Stimulated activated CD4-positive, alpha-beta T cell treated with anti-CD3 and anti-CD28 coated beads, TNF-alpha, amount 100 ng/mL, for 48 hours (primary cell): ENCODE measurements at places on chromosomes 7 and 10.
A peak's percentile ranks its signal among the peaks of the same experiment; 100 is the strongest.

GRCh38 chr10:81961451-81962184, 86.6 kb downstream of the NRG3 start:
- no peak for DNase-seq

DNA sequence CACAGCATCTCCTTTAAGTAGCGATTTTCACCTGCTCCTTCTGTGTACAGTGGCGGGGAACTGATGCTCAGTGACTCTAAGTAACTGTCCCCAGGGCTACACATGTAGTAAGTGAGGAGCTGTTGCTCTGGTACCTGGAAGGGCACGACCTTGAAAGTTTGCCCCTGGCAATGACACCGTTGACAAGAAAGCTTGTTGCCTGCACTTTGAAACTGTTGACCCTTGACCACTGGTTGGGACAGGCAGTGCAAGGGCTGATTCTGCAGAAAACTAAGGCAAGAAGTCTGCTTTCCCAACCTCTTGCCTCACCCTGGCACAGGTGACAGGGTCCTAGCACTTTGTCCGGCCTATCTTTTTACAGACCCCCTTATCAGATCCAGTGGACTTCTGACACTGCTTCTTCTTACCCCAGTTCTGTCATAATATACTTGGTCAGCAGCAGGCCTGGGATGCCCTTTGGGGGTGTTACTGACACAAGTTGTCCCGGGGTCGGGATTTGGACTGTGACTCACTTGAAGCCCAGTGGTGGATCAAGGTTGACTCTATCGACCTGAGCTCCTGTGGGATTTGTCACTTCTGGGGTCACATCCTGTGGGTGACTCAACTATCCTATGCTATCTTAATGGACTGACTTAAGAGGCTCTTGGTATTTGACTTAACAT, 5.8 kb downstream of the ACSL5 start:
- DNase-seq: no peak

DNA sequence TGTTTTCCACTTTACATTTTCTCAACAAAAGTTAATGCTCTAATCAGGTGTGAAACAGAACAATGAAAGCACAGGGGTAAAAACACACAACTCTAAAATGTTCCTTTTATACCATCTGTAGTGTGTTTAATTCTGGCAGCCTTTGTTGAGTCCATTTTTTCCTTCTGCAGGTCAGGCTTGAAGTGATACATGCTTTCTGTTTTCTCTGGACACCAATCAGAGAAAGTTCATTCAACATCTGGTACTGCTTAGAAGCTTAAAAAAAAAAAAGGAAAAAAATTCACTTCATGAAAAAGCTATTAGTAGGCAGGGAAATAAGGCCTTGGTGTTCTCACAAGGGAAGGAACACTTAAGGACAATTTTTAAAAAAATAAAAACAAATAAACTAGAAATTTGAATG, 231.3 kb upstream of the RHOBTB1 start:
- no peak for DNase-seq

GRCh38 chr10:127918572-127918971, 11.7 kb downstream of the PTPRE start:
- no peak for DNase-seq

DNA sequence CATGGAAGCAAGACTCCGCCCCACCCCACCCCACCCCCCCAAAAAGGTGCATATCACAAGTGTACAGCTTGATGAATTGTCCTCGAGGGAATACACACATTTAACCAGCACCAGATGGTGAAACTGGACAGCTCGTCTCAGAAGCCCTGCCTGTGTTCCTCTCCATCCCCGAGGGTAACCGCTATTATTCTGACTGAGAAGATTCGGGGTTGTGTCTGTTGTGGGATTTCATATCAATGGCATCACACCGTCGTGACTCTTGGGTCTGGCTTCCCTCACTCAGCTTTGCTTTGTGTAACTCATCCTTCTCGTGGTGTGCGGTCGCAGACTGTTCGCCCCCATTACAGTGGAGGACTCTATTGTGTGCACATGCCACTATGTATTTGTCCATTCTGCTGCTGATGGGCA, 18.9 kb downstream of the PODXL start:
- DNase-seq: no peak

GRCh38 chr10:132363921-132364593, 32.1 kb downstream of the LRRC27 start:
- DNase-seq: peak; percentile 32

GRCh38 chr7:157771-158625, 34.4 kb upstream of the FAM20C start:
- DNase-seq: no peak

- DNase-seq: no peak
Measured at GRCh38 chr10:78231939-78232338, 198.3 kb downstream of the RPS24 start.

DNA sequence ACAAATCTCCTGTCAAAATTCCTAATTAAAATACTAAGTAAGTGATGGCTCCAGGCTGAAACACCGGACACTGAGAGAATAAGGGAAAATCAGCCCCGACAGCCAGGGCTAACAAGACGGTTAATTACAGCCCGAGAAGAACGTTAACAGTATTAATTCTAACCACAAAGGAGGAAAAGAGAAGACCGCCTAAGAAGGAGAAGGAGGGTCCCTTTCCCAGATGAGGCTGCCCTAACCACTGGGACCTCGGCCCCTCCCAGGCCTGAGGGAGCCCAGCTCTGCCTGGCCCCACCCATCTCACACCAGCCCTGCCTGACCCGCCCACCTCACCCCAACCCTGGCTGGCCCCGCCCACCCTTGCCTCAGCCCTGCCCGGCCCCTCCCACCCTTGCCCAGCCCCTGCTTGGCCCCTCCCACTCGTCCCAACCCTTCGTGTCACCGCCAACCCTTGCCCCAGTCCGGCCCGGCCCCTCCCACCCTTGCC, 51.3 kb downstream of the PWWP2B start:
- peak; percentile 60 for DNase-seq

GRCh38 chr7:17085186-17085585, 203.4 kb upstream of the AGR3 start:
- DNase-seq: no peak

GRCh38 chr10:21048068-21048467, 151.0 kb upstream of the NEBL start:
- DNase-seq: no peak

GRCh38 chr7:95636140-95636940, 40.0 kb upstream of the PDK4 start:
- DNase-seq: no peak

DNA sequence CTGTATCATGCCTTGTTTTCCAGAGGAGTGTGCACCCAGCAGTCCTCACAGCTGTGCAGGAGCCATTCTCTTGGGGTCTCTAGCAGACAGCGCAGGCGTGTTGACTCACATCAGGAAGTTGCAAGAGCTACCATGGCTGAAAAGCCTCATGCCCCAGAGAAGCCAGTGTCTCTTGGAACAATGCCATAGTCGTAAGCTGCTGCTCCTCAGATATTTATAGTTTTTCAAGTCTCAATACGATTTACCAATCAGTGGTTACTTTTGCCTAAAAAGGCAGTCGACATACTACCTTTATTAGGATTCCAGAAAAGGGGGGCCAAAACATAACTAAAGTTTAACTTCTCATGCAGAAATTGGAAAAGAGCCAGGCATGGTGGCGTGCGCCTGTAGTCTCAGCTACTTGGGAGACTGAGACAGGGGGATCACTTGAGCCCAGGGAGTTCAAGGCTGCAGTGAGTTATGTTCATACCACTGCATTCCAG, 407.7 kb downstream of the PARD3 start:
- no peak for DNase-seq

GRCh38 chr7:143514487-143514886, 36.8 kb downstream of the TAS2R41 start:
- no peak for DNase-seq

DNA sequence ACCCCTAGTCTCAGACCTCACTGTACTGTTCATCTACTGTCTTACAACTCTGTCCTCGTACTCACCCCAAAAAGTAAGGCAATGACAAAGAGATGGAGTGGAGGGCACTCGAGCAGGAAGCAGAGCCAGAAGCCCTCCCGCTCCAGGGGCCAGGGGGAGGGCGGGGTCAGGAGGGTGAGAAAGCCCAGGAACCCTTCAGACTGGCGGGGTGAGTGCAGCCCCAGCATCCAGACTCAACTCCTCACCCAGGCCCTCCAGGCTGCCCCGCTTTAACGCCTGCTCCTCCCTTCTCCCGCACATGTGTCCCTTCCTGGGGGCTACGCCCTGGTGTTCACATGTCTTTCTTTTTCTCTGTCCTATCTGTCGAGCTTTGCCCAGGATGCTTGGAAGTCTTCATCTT, 66.1 kb downstream of the CALML3 start:
- no peak for DNase-seq

DNA sequence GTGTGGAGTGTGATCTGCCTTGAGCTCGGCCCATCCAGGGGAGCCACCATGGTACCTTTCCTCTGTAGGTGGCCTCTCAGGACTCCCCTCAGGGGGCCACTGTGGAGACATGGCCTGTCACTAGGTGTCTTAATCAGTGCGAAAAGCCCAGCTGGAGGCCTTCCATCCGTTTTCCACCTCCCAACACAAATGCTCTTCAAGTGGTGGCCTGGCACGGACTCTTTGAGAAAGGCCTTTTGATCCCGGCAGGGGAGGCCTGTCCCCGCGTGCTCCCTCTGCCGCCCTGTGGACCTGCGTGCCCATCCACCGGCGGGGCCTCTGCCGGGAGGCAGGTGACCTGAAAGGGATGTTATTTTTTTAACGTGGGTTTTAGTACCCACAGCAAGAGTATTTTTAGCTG, 149.5 kb downstream of the RGS10 start:
- DNase-seq: no peak

- no peak for DNase-seq
Measured at GRCh38 chr10:980468-981093, 7.7 kb upstream of the GTPBP4 start.

DNA sequence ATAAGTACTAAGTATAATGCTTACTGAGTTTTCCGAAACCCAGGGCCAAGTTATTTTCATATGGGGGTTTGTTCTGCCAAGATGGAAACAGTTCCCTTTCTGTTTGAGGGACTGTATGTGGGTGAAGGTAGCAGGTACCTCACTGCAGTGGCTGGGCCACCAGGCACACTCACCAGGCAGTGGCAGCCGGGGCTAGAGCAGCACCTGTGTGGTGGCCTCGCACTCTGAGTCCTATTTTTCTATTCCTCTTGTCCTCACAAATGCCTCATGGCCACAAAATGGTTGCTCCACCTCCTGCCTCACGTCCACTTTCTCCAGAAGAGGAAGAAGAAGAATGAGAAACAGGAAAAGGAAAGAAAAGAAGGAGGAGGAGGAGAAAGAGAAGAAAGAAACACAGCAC, 167.3 kb upstream of the SHH start:
- no peak for DNase-seq

GRCh38 chr10:79054203-79055099, 14.3 kb upstream of the ZMIZ1 start:
- no peak for DNase-seq

DNA sequence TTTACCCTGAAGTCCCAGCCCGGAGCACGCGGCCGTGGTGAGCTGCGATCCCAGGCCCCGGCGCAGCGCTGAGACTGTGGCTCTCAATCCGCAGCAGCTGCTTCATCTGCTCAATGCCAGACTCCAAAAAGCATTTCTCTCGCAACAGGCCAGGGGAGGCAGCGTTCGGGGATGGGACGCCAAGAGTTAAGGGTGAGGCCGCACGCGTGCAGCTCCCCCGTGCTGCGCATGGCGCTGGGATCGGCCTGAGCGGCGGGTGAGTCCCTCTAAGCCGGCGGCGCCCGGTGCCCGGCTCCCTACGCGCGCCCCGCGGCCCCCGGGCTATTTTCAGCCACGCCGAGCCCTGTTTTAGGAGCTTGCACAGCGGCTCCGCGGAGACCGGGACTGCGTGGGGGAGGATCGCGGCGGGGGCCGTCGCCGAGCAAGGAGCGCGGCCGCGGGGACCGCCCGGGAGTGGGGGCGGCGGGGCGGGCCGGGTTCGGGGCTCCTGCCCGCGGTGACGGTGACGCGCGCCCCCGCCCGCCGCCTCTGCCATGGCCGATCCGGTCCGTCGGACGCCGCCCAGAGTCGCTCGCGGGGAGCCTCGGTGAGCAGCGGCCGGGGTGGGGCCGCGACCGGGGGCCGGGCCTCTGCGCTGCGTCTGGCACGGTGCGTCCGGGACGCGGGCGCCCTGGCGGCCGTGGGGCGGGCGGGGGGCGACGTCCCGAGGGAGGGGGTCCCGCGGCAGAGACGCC, 29.4 kb upstream of the JAKMIP3 start:
- no peak for DNase-seq

- no peak for DNase-seq
Measured at GRCh38 chr10:81414038-81414437, 461.0 kb upstream of the NRG3 start.
